Activated CD4-positive, alpha-beta T cell treated with anti-CD3 and anti-CD28 coated beads, Interleukin-2, amount 50 U/mL, for 1 hour (primary cell): ENCODE measurements at places on chromosomes 2 and 18.

- no peak for DNase-seq
Observed at GRCh38 chr2:49224426-49225010, 70.2 kb upstream of the FSHR start.

DNA sequence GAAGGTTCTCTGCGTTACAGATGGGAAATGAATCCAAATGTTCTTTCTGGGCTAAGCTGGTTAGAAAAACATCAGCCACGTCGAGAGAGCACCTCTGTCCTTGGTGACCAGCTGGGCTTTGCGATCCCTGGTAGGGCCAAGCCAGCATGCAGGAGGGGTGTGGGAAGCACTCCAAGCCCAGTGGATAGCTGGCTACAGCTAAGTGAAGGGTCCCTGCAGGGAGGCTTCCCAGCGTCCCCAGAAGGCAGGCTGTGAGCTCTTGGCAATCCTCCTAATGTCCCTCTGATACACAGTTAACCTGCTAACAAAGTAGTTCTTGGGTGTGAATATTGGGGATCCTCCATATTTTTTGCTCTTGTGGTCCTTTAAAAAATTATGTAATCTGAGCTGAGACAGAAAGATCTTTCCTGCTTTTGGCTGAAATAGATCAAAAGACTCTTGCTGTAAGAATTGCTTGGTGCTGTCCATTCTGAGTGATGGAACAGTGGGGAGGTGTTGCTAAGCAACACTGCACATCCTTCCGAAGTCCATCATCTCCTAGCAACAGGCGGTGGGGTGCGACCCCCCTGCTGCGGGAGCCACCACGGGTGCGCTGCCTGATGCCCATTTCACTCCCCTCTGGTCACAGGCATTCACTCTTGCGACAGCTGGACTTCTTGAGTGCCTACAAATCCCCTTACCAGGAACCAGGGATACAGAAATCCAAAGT, 88.5 kb upstream of the UXS1 start:
- no peak for DNase-seq

DNA sequence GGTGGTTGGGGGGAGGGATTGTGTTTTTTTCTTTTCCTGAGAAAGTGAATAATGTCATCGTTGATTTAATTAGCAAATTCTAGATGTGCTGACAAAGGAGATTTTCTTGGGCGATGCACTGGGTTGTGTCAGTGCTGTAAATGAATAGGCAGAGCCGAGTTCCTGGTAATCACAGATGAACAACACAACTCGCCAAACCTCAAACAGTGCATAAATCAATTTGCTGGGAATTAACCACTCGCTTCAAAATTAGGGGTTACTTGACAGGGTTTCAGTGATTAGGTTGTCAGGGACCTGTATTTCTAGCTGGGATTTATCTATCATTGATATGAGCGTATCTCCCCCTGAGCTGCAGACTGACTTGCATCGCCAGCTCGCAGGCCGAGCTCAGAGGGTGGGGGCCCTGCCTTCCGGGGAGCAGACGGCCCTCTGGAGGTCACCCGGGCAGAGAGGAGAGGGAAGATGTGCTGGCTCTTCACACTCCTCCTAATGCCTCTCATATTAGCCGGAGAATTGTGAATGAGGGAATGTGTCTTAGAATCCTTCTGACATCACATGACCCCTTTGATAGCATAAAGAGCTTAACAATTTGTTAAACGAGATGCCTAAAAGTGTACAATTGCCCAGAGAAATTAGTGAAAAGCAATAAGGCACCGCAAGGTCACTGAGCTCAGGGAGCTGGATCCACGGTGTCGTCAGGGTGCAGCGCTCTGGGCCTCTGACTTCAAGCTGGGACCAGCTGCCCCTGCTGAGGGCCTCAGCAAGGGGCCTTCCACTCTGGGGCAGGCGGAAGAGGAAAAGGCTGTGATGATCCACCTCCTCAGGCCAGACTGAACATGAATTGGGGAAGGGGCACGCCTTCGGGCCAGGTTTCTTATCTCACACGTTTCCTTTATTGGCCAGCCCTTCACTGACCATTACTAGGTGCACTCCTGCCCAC, 48.9 kb downstream of the SMIM21 start:
- no peak for DNase-seq

- DNase-seq: no peak
Observed at GRCh38 chr18:57802213-57803102, 657 bp downstream of the ATP8B1 start.

DNA sequence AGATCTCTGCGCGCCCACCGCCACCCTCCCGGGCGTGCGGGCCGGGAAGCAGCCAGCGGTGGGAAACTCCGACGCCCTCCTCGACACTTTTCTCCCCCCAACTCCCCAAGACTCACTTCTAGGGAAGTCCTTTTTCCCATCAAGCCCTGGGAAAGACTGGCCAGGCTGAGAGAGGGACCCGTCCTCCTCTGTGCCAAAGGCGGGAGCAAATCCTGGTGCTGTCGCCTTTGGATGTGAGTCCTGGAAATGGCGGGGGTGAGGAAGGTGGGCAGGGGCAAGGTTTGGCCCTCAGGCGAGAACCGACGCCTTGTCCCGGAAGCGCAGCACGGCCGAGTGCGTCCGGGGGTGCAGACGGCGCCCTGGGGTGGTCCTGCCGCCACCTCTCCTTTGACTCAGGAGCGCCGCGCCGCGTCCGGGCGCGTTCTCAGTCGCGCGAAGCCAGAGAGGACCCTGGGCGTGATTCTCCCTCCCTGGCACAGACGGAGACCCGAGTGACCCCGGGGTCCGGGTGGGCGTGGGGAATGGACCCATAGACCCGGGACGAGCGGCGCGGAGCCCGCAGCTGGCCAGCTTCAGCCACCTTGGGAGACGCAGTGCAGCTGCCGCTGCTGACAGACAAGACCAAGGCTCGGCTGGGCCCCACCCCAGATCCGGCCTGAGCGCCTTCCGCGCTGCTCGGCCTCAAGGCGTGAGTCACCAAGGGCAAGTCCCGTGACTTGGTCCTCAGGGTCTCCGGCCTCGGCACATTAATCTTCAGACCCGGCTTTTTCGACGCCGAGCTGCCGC, 3.5 kb upstream of the LBX2 start:
- DNase-seq: peak; percentile 23

DNA sequence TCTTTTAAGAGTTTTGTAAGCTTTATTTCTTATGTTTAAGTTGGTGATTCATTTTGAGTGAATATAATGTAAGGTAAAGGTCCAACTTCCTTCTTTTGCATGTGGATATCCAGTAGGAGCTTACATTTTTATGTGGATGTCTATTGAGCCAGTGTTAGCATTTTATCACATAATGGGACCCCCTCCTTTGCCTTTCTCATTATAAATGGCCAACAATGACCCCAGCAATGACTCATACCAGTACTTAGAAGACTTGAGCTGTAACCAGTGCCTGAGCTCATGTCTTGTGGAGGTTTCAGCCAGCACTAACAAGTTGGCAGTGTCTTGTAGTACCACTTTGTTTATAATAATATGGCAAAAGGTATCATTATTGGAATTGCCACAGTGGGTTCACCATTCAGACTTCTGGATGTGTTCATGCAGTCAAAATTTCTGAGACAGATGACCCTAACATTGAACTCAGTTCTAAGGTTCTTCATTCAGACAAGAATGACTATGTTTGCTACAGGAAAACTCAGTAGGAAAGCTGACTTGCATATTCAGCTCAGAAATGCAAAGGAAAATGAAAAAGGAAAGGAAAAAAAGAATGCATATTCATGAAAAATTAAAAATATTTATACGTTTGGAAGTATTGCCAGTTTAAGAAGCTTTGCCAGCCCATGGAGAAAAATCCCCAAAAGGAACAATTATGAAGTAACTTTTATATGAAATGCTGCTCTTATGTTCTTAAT, 41.0 kb downstream of the CDKL4 start:
- no peak for DNase-seq

DNA sequence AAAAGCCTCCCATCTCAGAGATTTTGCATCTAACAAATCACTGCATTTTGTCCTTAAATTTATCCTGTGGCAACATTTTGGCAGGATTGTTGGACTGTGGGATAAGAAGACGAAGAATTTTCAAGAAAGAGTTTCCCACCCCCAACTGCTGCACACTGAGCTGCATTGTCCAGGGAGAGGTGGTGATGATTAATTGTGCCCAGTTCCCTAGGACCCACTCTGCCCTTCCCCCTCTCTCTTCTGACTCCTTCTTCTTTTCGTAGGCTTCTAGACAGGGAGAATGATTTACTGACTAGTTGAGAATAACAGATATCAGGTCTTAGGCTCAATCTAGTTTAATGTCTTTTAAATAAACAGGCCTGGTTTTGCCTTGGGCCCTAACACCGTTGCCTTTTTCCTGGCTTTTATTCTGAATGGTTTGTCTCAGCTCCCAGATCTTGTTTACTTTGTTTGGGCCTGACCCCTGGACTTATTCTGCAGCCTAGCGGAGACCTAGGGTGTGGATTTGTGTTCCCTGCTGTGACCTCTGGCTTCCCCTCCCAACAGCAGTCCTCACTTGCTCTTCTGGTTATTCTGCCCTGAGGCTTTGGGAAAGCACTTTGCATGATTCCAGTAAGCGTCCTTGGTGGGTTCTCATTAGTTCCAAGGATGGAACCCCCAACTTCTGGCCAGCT, 233.3 kb downstream of the INSIG2 start:
- DNase-seq: no peak

GRCh38 chr18:21363348-21363747, 121.3 kb downstream of the GREB1L start:
- no peak for DNase-seq

DNA sequence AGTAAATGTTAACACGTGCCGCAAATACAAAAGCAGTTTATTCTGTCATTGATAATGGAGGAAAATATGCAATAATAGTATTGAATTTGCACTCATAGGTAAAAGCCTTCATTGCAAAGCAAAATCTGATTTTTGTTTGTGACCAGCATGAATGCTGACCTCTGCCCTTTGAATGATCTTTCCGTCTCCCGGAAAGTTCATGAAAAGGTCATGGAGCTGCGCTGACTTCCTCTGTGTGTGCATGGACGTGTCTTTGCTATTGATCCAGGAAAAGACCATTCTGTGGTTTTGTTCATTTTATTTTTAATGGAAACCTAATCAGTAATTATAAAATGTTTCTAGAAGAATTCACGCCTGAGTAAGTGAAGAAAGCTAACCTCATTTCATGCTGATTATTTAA, 320.0 kb downstream of the MTX2 start:
- DNase-seq: no peak

DNA sequence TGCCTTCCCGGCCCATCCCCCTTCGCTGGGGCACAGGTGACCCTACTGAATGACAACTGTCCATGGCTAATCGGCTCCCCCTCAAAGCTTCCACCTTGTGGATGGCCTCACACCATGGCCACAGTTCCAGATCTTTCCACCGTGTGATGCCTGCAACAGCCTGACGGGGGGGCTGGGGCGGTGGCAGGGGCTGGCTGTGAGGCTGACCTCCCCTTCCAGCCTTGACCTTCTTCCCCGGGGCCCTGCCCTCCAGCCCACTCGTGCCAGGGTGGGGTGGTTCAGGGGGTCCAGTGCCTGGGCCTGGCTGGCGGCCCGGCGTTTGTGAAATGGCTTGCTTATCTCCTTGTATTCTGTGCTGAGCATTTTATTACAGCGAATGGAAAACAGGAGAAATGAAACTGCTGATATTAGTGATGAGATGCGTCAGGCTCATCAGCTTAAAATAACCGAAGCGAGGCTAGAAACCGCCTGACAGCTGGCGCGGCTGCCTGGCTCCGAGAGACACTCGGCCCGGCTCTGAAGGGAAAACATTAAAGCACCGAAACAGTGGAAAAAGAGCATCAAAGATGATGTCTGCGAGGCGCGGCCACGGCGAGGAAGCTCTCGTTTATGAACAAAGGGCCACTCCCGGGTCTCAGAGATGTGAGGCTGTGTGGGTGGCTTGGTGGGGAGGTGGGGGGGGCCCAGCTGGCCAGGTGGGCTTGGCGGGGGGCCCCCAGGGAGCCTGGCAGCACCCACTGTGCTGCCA, 916 bp upstream of the PDCD1 start:
- peak; percentile 73 for DNase-seq

DNA sequence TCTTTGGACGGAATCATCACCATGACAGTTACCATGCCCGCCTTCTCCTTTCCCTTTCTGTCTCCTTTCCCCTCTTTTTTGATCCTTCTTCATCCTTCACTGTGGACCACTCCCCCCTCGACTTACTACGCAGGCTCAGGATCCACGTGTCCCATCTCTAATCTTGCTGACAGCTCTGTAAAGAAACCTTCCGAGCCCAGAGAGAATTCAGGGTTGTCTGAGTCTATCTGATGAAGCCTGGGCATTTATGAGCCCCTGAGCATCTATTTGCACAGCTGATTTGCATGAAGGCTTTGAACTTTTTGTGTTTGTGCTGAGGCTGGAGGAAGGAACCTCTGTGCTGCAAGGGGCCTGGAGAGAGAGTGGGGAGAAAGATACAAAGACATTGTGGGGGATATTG, 50.7 kb downstream of the CIB4 start:
- no peak for DNase-seq

DNA sequence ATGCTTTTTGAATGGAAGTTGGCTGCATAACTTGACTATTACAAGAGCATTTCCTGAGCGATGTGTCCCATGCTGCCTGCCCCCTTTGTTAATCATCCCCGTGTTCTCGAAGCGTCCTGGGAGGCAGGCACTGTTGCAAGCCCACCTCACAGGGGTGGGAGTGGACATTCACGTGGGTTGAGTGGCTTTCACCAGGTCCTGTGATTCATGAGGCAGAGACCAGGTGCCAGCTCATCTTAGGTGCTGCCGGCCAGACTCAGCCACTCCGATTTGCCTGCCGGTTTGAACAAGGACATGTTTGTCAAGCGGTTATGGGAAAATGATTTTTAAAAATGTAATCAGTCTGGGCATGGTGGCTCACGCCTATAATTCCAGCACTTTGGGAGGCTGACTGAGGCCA, 112.5 kb downstream of the ZNF532 start:
- no peak for DNase-seq

GRCh38 chr2:187349326-187349944, 98.6 kb downstream of the CALCRL start:
- DNase-seq: no peak

DNA sequence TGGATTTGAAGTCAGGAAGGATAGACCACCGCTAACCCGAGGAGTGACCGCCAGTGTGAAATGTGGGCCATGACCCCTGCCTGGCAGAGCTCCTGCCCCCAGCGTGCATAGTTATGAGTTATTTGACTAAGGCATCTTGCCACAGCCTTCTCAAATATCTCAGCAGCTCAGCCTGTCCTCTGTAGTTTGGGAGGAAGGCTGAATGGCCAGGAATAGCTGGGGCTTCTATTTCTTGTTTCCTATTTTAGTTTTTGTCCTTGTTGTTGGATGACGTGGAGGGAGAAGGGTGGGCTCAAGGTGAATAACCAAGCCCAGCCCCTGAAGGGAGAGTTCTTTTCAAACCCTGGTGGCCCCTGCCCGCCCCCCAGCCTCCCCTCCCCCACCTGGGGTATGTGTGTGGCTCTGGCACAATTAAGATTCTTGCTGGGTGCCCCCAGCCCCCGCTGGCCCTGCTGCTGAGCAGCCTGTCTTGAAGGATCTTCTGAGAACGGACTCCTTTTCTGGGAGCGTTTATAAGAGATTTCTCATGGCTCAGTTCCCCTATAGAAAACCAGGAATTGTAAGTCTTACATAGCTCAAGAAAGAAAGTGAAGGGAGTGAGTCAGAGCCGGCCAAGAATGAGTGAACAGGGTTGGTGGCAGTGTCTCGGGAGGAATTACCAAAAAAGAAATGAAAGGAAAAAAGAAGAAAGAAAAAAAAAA, 157.4 kb downstream of the GLI2 start:
- no peak for DNase-seq

GRCh38 chr2:190819840-190820301, 60.8 kb upstream of the GLS start:
- DNase-seq: no peak

- DNase-seq: no peak
Observed at GRCh38 chr2:35454966-35455638, 900.5 kb upstream of the CRIM1 start.

- no peak for DNase-seq
Observed at GRCh38 chr2:219570194-219570923, 980 bp downstream of the OBSL1 start.
